Dorsolateral prefrontal cortex (tissue), 122 donors: ENCODE measurements at places on chromosomes 2 and 18. TPM values are rescaled to one million over a fixed set of nuclear protein-coding genes. Genes with fewer than 3 reads are reported as not detected.

DNA sequence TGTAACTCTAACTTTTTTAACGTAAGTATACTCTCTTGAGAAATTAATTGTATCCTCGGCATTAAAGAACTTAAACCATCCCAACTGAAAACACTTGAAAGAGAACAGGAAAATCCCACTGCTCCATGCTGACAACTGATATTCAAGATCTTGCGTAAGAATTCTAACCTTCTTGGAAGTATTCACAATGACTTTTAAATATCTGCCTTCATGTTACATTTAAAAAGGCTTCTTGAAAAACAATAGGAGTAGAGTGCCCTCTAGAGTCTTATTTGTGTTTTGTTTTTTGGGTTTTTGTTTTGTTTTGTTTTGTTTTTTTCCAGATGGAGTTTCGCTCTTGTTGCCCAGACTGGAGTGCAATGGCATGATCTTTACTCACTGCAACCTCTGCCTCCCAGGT is 65.4 kb upstream of the DNAJC10 start:
- no peak for DNase-seq

DNA sequence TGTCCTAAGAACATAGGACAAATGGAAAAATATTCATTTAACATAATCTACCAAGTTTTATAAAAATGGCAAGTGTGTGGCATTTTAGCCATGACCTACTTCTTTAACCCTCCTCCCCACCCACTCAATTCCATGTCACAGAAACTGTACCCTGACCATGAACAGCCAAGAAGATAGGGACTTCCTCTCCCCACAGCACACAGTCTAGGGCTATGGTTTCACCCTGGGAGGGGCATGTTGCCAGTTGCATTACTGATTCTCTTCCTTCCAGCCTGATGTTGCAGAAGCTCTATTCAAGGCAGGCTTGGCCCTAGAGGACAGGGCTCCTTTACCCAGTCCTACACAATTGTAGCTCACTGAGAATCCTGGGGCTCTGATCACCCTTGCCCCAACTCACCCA is 153.6 kb upstream of the KLF7 start:
- DNase-seq, result no peak

- DNase-seq, result no peak
These were observed 10.4 kb upstream of the MAP4K3 start for GRCh38 chr2:39447266-39448168.

- no peak for DNase-seq
These were observed 13.1 kb upstream of the GPR55 start for GRCh38 chr2:230938098-230938497.

GRCh38 chr2:10864251-10864650 is 47.5 kb upstream of the KCNF1 start:
- no peak for DNase-seq

- no peak for DNase-seq
These were observed 474.6 kb downstream of the SLC4A3 start for GRCh38 chr2:220101980-220102379.

GRCh38 chr2:150003544-150003943 is 416.0 kb upstream of the MMADHC start:
- DNase-seq, result no peak

GRCh38 chr2:109649736-109650695 is 35.9 kb downstream of the SOWAHC start:
- no peak for DNase-seq

DNA sequence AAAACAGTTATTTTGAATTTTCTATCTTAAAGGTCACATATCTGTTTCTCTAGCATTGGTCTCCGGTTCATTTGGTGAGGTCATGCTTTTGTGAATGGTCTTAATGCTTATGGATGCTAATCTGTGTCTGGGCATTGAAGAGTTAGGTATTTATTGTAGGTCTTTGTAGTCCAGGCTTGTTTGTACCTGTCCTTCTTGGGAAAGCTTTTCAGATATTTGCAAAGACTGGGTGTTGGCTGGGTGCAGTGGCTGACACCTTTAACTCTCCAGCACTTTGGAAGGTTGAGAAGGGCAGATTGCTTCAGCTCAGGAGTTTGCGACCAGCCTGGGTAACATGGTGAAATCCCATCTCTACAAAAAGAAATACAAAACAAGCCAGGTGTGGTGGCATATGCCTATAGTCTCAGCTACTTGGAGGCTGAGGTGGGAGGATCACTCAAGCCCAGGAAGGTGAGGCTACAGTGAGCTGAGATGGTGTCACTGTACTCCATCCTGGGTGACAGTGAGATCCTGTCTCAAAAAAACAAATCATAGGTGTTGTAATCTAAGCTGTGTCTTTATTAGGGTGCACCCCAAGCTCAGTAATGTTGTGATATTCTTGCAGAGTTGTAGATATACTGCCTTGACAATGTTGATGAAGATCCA is 82.3 kb downstream of the FAM117B start:
- DNase-seq, result no peak

DNA sequence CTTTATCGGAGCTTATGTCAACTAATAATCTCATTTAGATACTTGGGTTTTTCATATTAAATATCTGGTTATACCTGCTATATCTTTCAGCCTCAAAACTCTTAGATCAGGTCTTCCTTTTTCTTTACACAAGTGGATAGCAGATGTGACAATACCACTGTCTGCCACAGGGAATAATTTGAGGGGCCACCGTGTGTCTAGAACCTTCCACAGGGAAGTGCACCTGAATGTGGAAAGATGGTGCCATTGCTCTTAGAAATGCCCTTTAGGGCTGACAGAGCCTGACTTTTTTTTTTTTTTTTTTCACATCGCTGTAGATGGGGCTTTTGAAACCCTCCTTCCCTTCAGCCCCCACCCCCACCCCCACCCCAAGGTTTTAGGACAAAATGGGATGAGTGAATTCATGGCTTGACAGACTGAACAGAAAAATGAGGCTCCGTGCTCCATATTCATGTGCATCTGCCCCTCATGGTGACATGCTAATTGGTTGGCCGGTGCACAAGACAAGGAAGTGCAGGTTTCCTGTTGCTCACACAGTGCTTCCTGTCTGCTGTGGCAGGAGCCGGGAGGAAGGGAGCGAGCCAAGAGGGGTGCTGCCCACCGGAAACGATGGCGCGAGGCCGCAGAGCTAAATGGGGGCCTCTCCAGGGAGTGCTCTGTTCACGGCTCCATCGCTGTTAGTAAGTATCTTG is 246.0 kb downstream of the LDLRAD4 start:
- no peak for DNase-seq

- no peak for DNase-seq
These were observed 77.4 kb downstream of the LRRFIP1 start for GRCh38 chr2:237704501-237705434.

DNA sequence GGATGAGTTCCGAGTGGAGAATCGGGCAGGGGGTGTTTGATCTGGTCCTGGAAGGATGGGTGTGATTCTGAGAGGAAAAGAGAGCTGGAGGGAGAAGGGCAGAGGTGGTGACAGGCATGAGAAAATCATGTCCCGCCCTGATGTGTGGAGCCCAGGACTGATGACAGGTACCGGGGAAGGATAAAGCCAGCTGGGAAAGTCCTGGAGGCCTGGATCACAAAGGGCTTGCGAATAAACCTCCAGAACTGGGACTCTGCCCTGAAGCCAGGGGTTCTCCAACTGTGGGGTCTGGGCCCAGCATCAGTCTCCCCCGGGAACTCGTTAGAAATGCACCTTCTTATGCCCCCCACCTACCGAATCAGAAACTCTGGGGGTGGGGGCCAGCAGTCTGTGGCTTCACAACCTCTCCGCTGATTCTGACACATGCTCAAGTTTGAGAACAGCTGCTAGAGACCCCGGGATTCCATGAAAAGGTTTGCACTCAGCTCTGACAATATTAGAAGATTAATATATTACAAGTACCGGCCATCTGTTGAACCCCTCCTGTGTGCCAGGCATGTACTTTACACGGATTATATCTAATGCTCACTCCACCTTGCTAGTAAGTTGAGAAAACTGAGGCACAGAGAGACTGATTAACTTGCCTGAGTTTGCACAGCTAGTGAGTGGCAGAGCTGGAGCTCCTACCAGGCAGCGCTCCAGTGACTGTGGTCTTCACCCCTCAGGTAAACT is 8.0 kb downstream of the TNFRSF11A start:
- DNase-seq, result no peak

DNA sequence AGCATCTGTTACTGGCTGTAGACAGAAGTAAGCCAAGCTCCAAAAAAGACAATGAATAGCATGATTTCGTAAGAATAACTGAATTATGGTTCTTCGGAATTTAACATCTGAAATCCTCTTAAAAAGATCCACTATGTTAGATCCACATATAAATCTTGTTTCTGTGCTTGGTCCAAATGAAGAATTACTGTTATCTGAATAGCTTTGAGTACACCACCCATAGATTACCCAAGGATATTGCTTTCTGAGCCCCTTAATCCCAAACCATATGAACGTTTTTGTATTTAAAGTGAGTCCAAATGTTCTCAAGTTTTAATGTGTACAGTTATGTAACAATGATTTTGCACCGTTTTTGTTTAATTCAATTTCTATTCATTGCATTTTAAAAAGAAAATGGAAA is 124.9 kb downstream of the DSC3 start:
- DNase-seq, result no peak

- DNase-seq, result no peak
These were observed 146.2 kb upstream of the AGAP1 start for GRCh38 chr2:235347691-235348090.

- DNase-seq, result no peak
These were observed 212.0 kb upstream of the MGAT5 start for GRCh38 chr2:134041877-134042276.

GRCh38 chr18:45373286-45373880 is 241.9 kb upstream of the SLC14A2 start:
- no peak for DNase-seq

- DNase-seq, result no peak
These were observed 55.4 kb downstream of the EPAS1 start for GRCh38 chr2:46352621-46353020.

DNA sequence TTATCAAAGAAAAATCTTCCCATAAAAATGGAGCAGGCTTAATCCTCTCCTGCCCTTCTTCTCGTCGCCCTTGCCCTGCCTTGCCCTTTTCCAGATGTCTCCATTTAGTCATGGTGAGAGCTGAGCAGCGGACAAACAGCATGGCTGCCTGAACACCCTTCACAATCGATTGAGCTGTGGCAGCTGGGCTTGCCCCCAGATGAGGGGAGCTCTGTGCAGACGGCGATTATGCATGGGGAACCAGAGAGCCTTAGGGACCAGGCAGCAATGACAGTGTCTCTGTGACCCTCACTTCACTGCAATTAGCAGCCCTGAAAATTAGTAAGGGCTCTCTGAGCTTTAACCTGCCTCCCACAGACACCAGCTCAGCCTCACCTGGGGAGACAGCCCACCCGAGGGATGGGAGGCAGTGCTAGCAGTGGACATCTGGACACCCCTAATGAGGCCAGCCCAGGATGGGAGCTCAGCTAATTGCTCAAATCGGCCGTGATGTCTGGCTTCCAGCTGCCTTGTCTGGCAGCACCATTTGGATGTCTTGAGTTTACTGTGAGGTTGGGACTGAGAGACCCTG is 365.7 kb downstream of the TNS1 start:
- DNase-seq, result no peak

Gene CDK5R2
- 82.9 TPM for total RNA-seq

Gene SKOR2
- not detected for total RNA-seq

Gene ANKRD36C
- 141 TPM for total RNA-seq

Gene RMDN2
- total RNA-seq, result 18.0 TPM
